Activated CD8-positive, alpha-beta T cell treated with anti-CD3 and anti-CD28 coated beads, Interleukin-2, amount 10 ng/mL, durations not matched to agents 7 days and 5 days (primary cell): ENCODE measurements at places on chromosomes 1 and 21. TPM values are rescaled to one million over a fixed set of nuclear protein-coding genes. Genes with fewer than 3 reads are reported as not detected.

Gene C1orf116
- total RNA-seq = not detected

Gene USP21
- total RNA-seq = 32.0 TPM

Gene NCF2
- total RNA-seq = 10.3 TPM

Gene PDZK1
- 0.34 TPM for total RNA-seq

Gene CELA3B
- total RNA-seq = not detected

Gene ANGPTL7
- not detected for total RNA-seq

Gene KCNQ4
- total RNA-seq = 0.87 TPM

Gene ESRRG
- total RNA-seq = not detected

Gene DISC1
- 12.6 TPM for total RNA-seq

- DNase-seq = no peak
- no peak overlapping the region for H3K27ac ChIP-seq
- H3K4me3 ChIP-seq = no peak overlapping the region
- H3K4me1 ChIP-seq = no peaks in the 10 kb centered on the region
- no peaks in the 10 kb centered on the region for H3K36me3 ChIP-seq
- H3K27me3 ChIP-seq = no peaks in the 10 kb centered on the region
Observed at GRCh38 chr1:94515296-94515947, 26.1 kb downstream of the F3 start.

DNA sequence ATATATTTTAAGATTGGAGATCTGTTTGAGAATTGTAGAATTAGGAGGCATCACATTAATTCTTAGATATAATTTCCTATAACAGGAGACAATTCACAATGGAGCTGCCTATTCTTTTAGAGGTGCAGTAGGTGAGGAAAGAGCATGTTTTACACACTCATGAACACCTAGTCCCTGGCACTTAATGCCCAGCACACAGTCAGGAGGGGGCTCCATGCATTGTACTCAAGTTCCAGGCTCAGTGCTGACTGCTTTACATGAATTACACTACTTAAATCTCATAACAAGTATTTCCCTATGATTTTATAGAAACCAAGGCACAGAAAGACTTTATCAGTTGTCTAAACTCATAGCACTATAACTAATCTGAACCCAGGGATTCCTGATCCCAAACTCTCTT lies 360 bp upstream of the GBP3 start:
- peak overlapping the region; percentile 79 for H3K4me3 ChIP-seq
- H3K36me3 ChIP-seq = peaks cover 48% of the 10 kb centered on the region
- H3K4me1 ChIP-seq = peaks cover 38% of the 10 kb centered on the region
- no peaks in the 10 kb centered on the region for H3K27me3 ChIP-seq

DNA sequence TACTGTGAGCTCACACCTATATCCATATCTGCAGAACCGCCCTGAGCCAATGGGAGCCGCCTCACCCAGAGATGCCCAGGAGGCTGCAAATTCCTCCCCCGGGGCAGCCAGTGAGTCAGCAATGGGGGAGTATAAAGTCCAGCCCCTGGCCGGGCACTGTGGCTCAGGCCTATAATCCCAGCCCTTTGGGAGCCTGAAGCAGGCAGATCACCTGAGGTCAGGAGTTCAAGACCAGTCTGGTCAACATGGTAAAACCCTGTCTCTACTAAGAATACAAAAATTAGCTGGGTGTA lies 5.0 kb upstream of the CLCNKB start:
- no peak overlapping the region for H3K27ac ChIP-seq
- H3K4me1 ChIP-seq = no peaks in the 10 kb centered on the region
- no peak for DNase-seq
- H3K27me3 ChIP-seq = peaks cover 2% of the 10 kb centered on the region

- H3K36me3 ChIP-seq = no peaks in the 10 kb centered on the region
- no peaks in the 10 kb centered on the region for H3K4me1 ChIP-seq
Observed at GRCh38 chr1:112026016-112026415, 36.5 kb upstream of the KCND3 start.

DNA sequence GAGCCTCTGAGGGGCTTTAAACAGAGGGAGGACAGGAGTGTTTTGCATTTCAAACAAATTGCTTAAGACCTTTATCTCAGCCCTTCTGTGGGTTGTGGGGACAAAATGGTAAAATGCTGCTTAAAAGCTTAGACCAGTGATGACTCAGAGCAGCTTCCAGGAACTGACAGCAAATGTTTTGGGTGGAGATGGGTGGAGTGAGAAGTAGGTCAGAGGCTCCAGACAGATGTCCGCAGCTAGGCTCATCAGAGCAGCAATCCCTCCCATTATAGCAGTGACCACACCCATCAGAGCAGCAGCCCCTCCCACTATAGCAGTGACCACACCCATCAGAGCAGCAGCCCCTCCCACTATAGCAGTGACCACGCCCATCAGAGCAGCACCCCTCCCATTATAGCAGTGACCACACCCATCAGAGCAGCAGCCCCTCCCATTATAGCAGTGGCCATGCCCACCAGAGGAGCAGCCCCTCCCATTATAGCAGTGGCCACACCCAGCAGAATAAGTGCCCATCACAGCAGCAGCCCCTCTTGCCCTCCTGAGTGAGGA lies 532.2 kb downstream of the MATN1 start:
- H3K36me3 ChIP-seq = no peaks in the 10 kb centered on the region
- peaks cover 18% of the 10 kb centered on the region for H3K4me1 ChIP-seq
- DNase-seq = peak; percentile 48
- H3K4me3 ChIP-seq = no peak overlapping the region
- H3K27me3 ChIP-seq = peaks cover 4% of the 10 kb centered on the region

GRCh38 chr1:34663031-34663430 lies 91.8 kb upstream of the GJB5 start:
- H3K4me3 ChIP-seq = no peak overlapping the region
- no peak overlapping the region for H3K27ac ChIP-seq
- H3K4me1 ChIP-seq = no peaks in the 10 kb centered on the region
- no peaks in the 10 kb centered on the region for H3K36me3 ChIP-seq
- DNase-seq = no peak

- peak overlapping the region; percentile 83 for H3K4me3 ChIP-seq
- no peaks in the 10 kb centered on the region for H3K27me3 ChIP-seq
- peaks cover 18% of the 10 kb centered on the region for H3K36me3 ChIP-seq
- peaks cover 35% of the 10 kb centered on the region for H3K4me1 ChIP-seq
- peak overlapping the region; percentile 3 for H3K27ac ChIP-seq
Observed at GRCh38 chr1:35717911-35718476, 690 bp downstream of the C1orf216 start.

GRCh38 chr1:37634244-37634991 lies at the start of gene RSPO1:
RSPO1 (minus strand) TSS chr1:37634892; CDS start chr1:37629661, 5,231 bp downstream.
- DNase-seq = no peak
- peaks cover 70% of the 10 kb centered on the region for H3K27me3 ChIP-seq
- no peaks in the 10 kb centered on the region for H3K36me3 ChIP-seq
- H3K4me1 ChIP-seq = no peaks in the 10 kb centered on the region

DNA sequence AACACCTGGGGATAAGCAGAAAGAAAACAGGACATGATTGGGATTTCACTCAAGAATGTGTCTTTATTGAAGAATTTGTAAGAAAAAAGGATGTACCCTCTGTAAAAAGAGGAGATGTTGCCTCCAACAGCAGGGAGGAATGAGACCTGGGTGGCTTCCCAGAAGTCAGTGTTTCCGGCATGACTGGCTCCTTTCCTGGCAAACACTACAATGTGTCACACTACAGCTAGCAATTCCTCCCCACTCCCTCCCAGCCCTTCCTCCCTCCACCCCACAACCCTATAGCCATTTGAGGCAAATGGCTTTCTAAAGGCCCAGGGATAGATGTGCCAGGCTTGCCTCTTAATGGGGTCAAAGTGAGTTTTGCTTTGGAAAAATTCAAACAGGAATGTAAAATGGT lies 11.5 kb upstream of the COL8A2 start:
- H3K4me1 ChIP-seq = peaks cover 19% of the 10 kb centered on the region
- H3K36me3 ChIP-seq = peaks cover 24% of the 10 kb centered on the region
- no peak overlapping the region for H3K4me3 ChIP-seq
- no peak for DNase-seq

DNA sequence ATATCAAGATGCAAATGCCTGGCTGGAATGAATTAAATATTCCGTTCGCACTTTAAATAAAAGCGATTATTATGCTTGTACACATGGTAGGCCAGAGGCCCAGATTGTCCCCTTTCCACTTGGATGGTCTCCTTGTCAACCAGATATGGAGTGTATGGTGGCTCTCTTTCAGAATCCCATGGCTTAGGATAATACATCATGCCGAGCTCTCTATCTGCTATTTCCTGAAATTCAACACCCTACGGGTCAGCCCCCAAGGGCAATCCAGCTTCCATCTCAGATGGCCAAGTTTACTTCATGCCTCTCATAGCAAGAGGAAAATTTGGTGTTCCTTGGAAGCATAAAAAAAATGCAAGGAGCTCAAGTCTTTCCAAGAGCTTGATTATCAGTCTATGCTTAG lies 25.4 kb upstream of the FMO1 start:
- H3K27me3 ChIP-seq = no peaks in the 10 kb centered on the region
- no peak overlapping the region for H3K27ac ChIP-seq
- no peak for DNase-seq
- no peak overlapping the region for H3K4me3 ChIP-seq
- no peaks in the 10 kb centered on the region for H3K4me1 ChIP-seq

DNA sequence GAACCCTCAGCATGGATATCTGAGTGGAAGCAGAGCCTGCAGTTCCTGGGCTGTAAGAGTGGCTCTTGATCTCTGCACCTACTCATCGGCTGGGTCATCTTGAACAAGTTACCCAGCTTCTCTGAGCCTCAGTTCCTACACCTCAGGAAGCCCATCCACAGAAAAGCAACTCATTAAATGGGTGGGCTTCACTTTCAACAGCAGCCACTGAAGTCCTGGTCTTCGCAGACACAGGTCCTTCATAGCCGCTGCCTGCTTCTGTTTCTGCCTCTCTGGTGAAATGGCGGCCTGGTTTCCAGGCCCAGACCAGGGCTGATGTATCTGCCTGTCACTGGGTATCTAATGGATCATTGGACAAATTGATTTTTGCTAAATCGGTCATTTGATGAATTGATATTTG lies 571.4 kb downstream of the PTPRU start:
- DNase-seq = no peak
- no peaks in the 10 kb centered on the region for H3K27me3 ChIP-seq
- H3K4me1 ChIP-seq = no peaks in the 10 kb centered on the region
- H3K36me3 ChIP-seq = no peaks in the 10 kb centered on the region
- no peak overlapping the region for H3K4me3 ChIP-seq

DNA sequence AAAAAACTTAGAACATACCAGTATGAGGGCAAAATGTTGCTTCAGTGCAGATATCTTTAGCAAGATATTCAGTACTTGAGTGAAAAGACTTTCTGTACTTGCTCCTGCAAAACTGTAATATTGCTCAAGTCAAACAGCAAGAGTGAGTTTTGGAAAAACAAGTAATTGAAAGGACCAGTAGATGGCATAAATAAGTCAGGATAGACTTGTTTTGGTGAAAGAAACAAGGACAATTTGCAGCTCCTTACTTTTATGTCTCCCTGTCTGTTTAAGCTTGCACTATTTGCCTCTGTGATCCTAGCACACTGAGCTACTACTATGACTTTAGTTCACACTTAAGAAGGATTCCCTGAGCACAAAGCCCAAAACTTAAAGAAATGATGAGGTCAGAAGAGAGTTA lies 39.1 kb downstream of the IFI44 start:
- no peak overlapping the region for H3K27ac ChIP-seq
- DNase-seq = no peak
- H3K36me3 ChIP-seq = no peaks in the 10 kb centered on the region
- H3K4me1 ChIP-seq = no peaks in the 10 kb centered on the region

- H3K4me1 ChIP-seq = no peaks in the 10 kb centered on the region
- H3K4me3 ChIP-seq = no peak overlapping the region
- H3K27me3 ChIP-seq = peaks cover 16% of the 10 kb centered on the region
- no peak for DNase-seq
Observed at GRCh38 chr1:65278376-65279069, 30.8 kb upstream of the DNAJC6 start.

GRCh38 chr1:109991400-109991925 lies 6.9 kb downstream of the AHCYL1 start:
- peaks cover 24% of the 10 kb centered on the region for H3K4me1 ChIP-seq
- no peaks in the 10 kb centered on the region for H3K27me3 ChIP-seq
- H3K27ac ChIP-seq = no peak overlapping the region
- H3K4me3 ChIP-seq = no peak overlapping the region

DNA sequence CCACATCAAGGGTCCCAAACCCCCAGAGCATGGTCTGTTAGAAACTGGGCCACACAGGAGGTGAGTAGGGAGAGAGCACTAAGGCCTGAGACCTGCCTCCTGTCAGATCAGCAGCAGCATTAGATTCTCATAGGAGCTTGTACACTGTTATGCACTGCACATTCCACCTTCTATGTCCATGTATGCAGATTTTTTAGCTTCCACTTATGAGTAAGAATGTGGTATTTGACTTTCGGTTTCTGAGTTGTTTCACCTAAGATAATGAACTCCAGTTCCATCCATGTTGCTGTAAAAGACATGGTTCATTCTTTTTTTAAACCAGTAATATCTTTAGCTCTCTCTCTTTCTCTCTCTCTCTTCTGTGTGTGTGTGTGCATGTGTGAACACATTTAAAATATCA lies 663 bp upstream of the GBP6 start:
- DNase-seq = no peak
- no peaks in the 10 kb centered on the region for H3K36me3 ChIP-seq
- H3K4me1 ChIP-seq = peaks cover 29% of the 10 kb centered on the region
- peak overlapping the region; percentile 54 for H3K4me3 ChIP-seq

DNA sequence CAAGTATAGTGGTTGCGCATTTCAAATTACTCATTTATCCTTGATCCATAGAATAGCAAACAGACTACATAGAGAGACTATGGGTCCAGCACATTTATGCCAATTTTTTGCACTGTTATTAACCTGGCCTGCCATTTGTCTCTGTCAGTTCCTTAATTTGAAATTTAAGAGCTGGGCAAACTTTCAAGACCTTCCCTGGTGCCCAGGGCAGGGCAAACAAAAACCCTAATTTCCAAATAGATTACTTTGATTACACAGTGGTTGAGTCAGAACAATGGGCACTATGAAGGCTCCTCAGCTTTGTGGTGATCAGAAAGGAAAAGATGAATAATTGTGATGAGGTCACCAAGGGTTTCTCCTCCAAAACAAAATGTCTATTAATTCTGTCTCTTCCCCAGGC lies 80.6 kb downstream of the TNFSF18 start:
- peaks cover 8% of the 10 kb centered on the region for H3K4me1 ChIP-seq
- no peak overlapping the region for H3K4me3 ChIP-seq
- H3K27ac ChIP-seq = no peak overlapping the region
- no peaks in the 10 kb centered on the region for H3K36me3 ChIP-seq
